ENCODE measurements at places on chromosomes 7 and 10. TPM values are rescaled to one million over a fixed set of nuclear protein-coding genes. Genes with fewer than 3 reads are reported as not detected.

GRCh38 chr10:79313320-79313719 lies 33.9 kb upstream of the PPIF start:
- DNase-seq = no peak

DNA sequence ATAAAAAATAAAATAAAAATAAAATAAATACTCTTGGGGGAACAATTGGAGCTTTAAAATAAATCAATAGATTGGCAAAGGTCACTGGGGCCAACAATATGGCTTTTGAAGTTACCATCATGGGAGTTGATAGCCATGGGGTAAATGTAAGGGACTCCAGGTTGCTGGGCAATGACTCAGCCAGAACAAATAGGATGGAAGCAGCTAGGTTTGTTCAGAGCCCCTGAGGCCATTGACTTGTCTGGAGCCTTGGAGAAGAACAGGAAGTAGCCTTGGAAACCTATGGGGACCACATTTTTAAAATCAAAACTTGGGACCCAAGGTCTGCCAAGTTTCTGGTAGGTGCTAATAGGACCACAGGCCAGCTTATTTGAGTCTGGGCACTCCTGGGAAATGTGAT lies 20.2 kb upstream of the FRA10AC1 start:
- DNase-seq = no peak

GRCh38 chr7:94142281-94142680 lies 138.1 kb upstream of the BET1 start:
- no peak for DNase-seq

GRCh38 chr10:121722665-121723064 lies 124.4 kb upstream of the FGFR2 start:
- DNase-seq = no peak

- no peak for DNase-seq
Measured at GRCh38 chr7:77866370-77866769, 67.8 kb downstream of the PHTF2 start.

DNA sequence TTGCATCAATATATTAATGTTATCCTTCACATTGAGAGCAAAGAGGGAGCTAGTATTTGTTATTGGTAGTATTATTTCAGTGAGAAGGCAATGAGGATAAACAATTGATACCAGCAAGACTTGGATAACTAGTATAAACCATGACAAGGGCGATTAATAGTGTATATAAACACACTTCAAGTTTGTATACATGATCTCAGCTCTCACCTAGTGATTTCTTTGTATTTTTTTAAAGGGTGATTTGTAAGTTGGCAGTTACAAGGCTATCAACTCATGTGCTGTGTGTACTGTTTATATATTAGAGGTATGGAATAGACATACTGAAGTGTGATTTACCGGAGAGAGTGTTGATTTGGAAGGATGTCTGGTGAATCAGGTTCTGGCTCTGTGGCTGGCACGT lies 88.0 kb downstream of the SNX10 start:
- no peak for DNase-seq

DNA sequence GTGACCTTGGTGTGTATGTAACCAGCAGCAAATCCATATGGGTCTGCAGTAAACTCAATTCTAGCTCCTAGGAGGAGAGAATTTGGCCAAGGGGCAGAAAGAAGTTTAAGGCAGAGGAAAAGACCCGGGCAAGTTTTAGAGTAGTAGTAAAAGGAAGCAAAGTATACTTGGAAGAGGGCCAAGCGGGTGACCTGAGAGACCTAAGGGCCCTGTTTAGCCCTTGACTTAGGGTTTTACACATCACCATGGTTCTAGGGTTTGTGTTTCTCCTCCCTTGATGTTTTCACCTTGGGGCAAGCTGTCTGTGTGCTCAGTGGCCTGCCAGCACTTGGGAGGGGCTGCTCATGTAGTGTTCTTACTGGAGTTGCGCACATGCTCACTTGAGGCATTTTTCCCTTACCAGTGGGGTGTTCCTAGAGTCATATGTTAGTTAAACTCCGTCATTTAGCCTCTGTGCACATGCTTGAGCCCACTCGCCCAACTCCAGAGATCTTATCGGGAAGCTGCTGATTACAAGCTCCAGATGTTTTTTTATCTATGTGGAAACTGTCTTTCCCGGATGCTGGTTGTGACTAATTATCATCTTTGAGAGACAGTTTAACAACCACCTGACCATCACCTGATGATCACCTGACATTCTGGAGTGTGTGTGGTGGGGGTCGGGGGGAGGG lies 137.6 kb upstream of the PRSS1 start:
- no peak for DNase-seq

DNA sequence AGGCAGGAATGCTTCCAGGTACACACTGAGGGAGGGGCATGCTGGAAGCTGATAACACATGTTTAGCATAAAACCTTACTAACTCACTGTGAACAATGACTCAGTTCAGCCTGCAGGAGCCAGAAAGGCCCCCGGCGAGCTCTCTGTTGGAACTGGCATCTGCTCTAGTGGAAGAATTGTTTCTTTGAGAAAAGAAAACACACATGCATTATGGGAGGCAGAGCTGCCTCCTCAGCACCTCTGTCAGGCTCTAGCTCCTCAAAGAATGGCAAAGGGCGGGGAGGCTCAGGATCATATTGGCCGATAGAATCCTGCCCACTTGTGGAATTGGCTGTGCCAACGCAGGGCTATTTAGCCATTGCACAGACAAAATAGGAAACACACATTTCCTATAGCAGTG lies 338.3 kb downstream of the CXCL12 start:
- DNase-seq = no peak

GRCh38 chr10:4519658-4520402 lies 306.2 kb upstream of the AKR1E2 start:
- DNase-seq = no peak

- DNase-seq = no peak
Measured at GRCh38 chr7:102836191-102836919, 76.4 kb upstream of the LRRC17 start.

DNA sequence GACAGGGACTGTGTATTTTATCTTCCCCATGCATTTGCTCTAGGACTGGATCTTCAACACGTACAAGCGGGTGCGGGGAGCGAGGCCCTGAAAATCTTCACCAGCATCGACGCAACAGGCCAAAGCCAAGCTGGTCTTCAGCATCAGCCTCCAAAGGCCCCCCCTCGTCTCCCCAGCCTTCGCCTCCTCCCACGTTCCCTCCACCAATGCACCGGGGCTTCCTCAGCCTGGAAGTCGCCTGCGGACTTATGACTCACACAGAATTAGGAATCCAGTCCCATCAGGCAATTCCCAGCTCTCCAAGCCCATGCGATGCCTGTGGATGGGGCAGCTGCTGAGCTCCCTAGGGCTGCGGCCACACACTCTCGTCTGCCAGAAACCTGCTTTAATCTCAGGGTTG lies 36.3 kb upstream of the RNF32 start:
- DNase-seq = no peak

GRCh38 chr7:801940-802381 lies 30.3 kb upstream of the SUN1 start:
- no peak for DNase-seq

GRCh38 chr7:127366680-127367079 lies 25.8 kb downstream of the ZNF800 start:
- no peak for DNase-seq

DNA sequence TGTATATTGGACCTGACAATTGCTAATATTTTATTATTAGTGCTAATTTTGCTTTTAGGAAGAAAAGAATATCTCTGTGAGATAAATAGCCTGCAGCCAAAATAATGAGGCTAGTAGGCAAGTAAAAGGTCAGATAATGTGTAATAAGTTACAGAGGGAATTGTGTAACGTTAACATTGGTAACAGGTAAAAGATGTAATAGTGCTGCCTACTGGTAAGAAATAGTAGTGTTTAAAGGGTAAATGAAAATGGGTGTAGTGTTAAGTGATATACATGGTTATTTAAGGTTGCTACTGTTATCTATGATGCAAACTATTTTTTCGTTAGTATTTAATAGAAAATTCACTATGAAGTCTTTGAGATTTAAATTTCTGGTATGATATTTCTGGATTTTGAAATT lies 9.2 kb upstream of the FOXP2 start:
- peak; percentile 30 for DNase-seq

GRCh38 chr10:112369495-112370423 lies 4.2 kb upstream of the ACSL5 start:
- DNase-seq = no peak

DNA sequence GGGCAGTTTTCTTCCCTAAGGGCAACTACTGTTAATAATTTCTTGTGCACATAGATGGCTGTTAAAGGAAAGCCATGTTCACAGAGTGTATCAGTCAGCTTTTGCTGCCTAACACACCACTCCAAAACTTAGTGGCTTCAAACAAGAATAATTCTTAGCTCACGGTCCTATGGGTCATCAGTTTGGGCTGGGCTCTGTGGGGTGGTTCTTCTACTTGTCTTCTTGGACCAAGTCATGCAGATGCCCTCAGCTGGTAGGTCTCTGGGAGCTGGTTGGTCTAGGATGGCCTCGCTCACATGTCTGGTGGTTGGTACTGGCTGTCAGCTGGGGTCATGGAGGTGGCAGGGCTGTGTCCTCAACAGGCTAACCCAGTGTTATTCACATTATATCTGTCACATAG lies 39.6 kb downstream of the TBATA start:
- no peak for DNase-seq

GRCh38 chr10:110436554-110437350 lies 61.0 kb upstream of the DUSP5 start:
- no peak for DNase-seq

DNA sequence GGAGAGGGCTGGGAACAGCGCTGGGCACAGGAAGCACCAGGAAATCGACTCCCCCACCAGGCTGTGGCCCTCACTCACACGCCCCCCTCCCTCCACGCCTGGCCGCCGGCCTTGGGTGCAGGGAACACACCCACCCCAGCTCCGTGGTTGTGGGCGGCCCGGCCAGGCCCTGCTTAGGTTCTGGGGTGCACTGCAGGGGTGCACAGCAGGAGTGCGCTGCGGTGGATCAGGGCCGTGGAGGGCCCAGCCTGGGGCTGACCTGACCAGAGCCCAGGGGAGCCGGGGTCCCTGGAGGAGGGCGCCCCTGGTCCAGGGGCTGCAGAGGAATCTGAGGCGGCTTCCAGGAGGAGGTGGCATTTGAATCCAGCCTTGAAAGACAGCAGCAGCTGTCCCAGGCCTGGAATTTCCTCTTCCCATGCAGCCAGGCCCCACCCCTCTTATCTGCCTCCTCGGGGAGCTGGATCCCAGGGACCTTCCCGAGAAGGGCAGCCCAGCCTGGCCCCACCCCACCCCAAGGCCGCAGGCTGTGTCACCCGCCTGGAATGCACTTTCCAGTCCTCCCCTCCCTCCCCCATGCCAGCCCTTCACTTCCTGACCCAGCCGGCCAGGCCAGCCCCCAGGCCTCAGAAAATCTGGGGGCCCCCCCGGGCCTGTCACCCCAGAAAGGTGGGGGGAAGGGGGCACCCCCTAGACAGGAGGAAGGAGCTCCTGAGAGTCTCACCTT lies 18.4 kb upstream of the PDGFA start:
- DNase-seq = peak; percentile 81

DNA sequence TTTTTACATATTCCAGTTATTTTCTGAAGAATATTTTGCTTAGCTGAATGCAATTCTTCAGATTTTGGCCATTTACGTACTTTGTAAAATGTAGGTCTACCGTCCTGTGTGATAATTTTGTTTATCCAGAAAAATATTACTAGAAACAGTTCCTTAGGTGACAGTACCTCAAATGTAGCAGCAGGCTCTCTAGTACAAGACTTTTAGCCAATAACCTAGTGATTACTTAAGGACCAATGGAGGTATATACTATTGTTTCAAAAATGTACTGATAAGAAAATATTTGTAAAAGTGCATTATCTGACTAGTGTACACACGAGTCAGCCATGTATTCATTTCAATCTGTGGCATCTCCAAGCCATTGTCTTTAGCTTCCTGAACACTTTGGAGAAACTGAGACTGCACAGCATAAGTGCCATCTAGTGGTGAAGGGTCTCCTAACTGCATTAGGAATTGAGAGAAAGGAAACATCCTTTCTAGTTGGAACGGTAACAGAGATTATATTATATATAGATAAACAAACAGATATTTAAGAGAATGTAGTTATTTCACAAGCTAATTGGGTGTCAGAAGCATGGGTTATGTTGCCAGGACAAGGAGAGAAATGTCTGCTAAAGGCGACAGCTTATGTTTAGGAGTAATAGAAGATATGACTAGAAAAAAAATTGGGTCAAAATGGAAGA lies 23.7 kb downstream of the RTKN2 start:
- DNase-seq = peak; percentile 67

- DNase-seq = peak; percentile 84
Measured at GRCh38 chr10:3398825-3399646, 226.5 kb upstream of the PITRM1 start.

DNA sequence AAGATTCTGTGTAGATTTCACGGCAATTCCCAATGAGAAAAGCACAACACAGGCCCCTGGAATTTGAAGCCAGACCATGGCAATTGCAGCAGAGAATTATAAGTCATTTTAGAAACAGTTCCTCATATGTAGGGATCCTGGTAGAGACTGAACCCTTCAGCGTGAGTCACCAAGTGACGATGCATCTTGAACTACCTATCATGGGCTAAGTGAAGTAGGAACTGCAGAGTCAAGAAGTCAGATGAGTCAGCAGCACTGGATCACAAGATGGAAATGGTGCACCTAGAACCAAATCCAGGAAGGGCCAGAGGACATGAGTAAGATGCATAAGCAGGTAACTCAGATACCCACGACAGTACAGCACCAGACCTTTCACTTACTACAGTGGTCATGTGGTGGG lies 140.0 kb upstream of the TPK1 start:
- DNase-seq = no peak

DNA sequence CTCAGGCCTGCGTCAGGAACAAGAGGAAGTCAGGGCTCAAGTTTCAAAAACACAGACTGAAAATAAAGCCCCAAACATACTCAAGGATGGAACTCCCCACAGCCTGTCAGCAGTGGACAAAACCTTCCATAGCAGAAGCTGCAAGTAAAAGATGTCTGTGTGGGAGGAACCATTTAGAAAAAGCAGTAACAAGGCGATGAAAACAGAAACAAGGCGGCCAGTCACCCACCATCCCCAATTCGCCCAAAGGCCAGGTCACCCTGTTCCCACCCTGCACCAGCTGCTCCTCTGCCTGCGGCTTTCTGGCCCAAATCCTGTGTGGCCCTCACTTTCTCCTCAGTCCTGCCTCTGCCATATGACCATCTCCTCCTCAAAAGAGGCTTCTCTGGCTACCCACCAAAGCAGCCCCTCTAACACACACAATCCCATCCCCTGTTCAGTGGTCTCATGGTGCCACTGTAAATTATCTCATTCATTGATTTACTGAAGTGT lies 27.8 kb downstream of the KCNMA1 start:
- no peak for DNase-seq

GRCh38 chr7:132140341-132140740 lies 435.9 kb downstream of the PLXNA4 start:
- DNase-seq = no peak

HOXA13 gene
- total RNA-seq = 0.04 TPM

FBXL13 gene
- 0.77 TPM for total RNA-seq

ACSM6 gene
- total RNA-seq = not detected

RINT1 gene
- total RNA-seq = 19.3 TPM

SLC26A3 gene
- total RNA-seq = 0.08 TPM

RELN gene
- 215 TPM for total RNA-seq

ATP5MK gene
- 673 TPM for total RNA-seq

CACNB2 gene
- not detected for total RNA-seq

H2BK1 gene
- total RNA-seq = not detected

C7orf33 gene
- total RNA-seq = not detected

CRPPA gene
- total RNA-seq = 1.1 TPM

SNX10 gene
- 26.0 TPM for total RNA-seq

TMEM130 gene
- not detected for total RNA-seq

HGF gene
- not detected for total RNA-seq

PTPRZ1 gene
- total RNA-seq = not detected

SLC18A3 gene
- not detected for total RNA-seq

CACNA2D1 gene
- total RNA-seq = not detected

STOX1 gene
- total RNA-seq = 6.0 TPM

GNAT3 gene
- not detected for total RNA-seq

SYT15 gene
- total RNA-seq = 0.38 TPM

MYO1G gene
- 0.28 TPM for total RNA-seq

TAS2R41 gene
- not detected for total RNA-seq

All from HepG2 (cell line).